ENCODE measurements at places on chromosomes 7 and 10.

GRCh38 chr7:143455942-143456341, 12.7 kb downstream of the TAS2R60 start:
- DNase-seq = no peak

GRCh38 chr7:45986355-45987298, 65.6 kb upstream of the IGFBP3 start:
- DNase-seq = no peak

- DNase-seq = no peak
Measured at GRCh38 chr7:138027100-138027499, 25.2 kb upstream of the CREB3L2 start.

- DNase-seq = no peak
Measured at GRCh38 chr10:101284744-101285463, 55.6 kb upstream of the LBX1 start.

DNA sequence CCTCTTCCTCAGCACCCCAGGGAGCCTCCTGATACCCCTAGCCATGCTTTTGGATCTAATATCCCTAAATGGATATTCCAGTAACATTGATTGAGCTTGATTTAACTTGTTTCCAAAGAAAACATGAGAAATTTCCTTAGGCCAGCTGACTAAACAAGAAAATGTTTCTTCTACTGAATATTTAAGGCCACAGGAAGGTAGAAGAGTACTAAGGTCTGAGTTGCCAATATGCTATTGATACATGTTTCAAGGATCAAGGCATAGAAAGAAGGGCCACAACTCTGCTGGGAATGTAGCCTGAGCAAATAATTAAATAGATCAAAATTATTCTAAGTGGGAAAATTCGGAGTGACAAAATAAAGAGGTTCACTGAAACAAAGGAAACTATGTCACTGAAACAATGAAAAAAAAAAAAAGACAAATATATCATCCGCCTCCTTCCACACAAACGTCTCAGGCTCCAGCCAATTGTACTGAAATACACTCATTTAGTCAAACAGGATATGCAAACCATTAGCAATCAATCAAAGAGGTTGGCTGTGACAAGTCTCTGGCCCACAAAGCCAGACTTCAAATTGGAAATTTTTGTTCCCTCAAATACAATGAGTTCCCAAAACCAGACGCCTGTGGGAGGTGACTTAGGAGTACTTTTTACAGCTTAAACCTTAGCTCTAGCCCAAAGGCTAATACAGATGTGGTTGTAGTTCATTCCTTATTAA, 396.2 kb downstream of the HTR7 start:
- DNase-seq = no peak

DNA sequence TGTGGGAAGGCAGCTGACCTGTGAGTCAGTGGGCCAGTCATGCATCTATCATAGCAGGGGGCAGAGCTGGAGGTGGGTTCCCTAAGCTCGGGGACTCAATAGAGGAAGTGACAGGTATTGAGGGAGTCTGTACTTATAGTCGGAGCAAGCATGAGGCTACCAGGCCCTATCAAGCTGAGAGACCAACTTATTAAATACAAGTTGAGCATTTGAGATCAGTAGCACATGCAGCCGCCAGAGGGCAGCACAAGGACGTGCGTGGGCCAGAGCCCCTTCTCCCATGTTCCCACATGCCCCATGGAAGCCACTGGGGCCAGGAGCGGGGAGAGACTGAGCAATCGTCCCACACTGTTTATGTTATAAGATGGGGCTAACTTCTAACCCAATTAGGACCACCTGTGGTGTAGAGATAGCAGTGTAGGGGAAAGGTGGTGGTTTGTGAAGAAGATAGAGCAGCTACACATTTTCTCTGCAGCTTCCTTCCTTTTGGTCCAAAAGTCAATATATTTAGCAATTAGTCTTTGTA, 13.0 kb upstream of the STK31 start:
- DNase-seq = peak; percentile 20

GRCh38 chr10:10385831-10386230, 631.8 kb upstream of the CELF2 start:
- DNase-seq = no peak

- DNase-seq = no peak
Measured at GRCh38 chr10:99654390-99655175, 4.7 kb upstream of the ENTPD7 start.

- DNase-seq = no peak
Measured at GRCh38 chr10:44293306-44293778, 91.6 kb downstream of the CXCL12 start.

GRCh38 chr10:13773043-13773442, 186.3 kb downstream of the PRPF18 start:
- DNase-seq = no peak

- DNase-seq = no peak
Measured at GRCh38 chr10:6473430-6473829, 106.6 kb downstream of the PRKCQ start.
